ENCODE measurements at places on chromosomes 7 and 10. TPM values are rescaled to one million over a fixed set of nuclear protein-coding genes. Genes with fewer than 3 reads are reported as not detected.

Gene C7orf33
- not detected for polyA plus RNA-seq

Gene GIMAP8
- not detected for polyA plus RNA-seq

Gene ASZ1
- polyA plus RNA-seq: not detected

DNA sequence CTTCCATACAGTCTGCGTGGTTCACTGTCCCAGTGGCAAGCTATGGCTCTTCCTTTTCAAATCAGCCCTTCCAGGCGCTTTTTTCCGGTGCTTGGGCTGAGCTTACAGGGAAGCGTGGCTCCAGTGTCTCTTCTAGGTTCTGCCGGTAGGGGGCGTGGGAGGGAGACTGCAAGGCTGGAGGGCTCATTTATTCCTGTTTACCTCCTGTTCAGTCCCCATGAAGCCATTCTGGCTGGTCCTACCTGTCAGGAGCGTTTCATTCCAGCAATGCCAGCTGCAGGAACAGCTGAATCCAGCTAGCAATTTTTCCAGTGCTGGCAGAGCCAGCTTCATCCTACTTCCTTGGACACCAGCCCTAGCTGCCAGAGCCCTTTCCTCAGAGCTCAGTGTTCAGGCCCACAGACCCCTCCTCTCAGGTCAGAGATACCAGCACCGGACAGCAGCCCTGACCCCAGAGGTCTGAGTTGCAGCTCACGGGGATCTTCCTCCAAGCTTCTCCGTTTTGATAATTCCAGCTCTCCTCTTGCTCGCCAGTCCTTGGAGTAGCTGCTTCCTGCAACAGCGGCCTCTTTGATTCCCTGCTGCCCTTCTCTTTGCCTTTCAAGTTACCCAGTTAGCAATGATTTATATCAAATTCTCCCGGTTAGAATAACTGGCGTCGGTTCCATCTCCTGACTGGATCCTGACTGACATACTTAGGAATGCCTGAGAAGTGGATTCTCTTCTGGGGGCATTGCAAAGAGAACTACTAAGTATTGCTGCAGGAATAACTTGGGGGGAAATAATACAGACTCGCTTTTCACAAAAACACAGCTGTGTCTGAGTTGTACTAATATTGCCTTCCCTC lies 129.8 kb downstream of the FRMD4A start:
- H3K4me1 ChIP-seq: peaks cover 5% of the 10 kb centered on the region
- DNase-seq: peak; percentile 92
- H3K27ac ChIP-seq: no peak overlapping the region

- no peak overlapping the region for H3K27ac ChIP-seq
- no peak overlapping the region for H3K4me3 ChIP-seq
- H3K4me1 ChIP-seq: no peaks in the 10 kb centered on the region
Measured at GRCh38 chr7:80089366-80089765, 45.3 kb upstream of the GNAI1 start.

DNA sequence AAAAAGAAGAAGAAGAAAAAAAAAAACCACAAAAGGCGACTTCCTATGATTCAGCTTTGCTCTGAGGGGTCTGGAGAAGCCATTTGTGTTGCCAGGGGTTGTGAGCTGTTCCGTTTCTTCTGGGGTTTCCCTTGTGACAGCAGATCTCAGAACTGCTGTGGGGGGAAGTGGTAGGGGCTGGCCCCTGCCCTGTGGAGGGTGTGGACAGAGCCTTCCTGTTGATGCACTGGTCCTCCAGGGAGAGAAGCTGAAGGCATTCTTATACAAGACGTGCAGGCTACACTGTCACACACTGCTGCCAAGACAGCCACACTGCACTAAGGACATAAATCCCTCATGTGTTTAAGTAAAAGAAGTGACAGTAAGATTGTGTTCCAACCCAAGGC lies 17.3 kb upstream of the CSGALNACT2 start:
- H3K4me3 ChIP-seq: no peak overlapping the region
- H3K27me3 ChIP-seq: no peaks in the 10 kb centered on the region
- H3K36me3 ChIP-seq: no peaks in the 10 kb centered on the region
- H3K27ac ChIP-seq: no peak overlapping the region
- DNase-seq: no peak
- no peaks in the 10 kb centered on the region for H3K4me1 ChIP-seq

GRCh38 chr10:44907556-44907955 lies 3.6 kb upstream of the TMEM72 start:
- peaks cover 11% of the 10 kb centered on the region for H3K4me1 ChIP-seq
- no peak overlapping the region for H3K27ac ChIP-seq
- no peaks in the 10 kb centered on the region for H3K36me3 ChIP-seq
- no peak for DNase-seq
- no peak overlapping the region for H3K4me3 ChIP-seq

- no peaks in the 10 kb centered on the region for H3K27me3 ChIP-seq
- no peak overlapping the region for H3K4me3 ChIP-seq
- no peaks in the 10 kb centered on the region for H3K36me3 ChIP-seq
- no peak overlapping the region for H3K27ac ChIP-seq
Measured at GRCh38 chr7:33698692-33699128, 206.6 kb upstream of the BMPER start.

- H3K4me1 ChIP-seq: no peaks in the 10 kb centered on the region
- no peak for DNase-seq
- H3K4me3 ChIP-seq: no peak overlapping the region
- H3K27me3 ChIP-seq: no peaks in the 10 kb centered on the region
- no peak overlapping the region for H3K27ac ChIP-seq
- peaks cover 39% of the 10 kb centered on the region for H3K36me3 ChIP-seq
Measured at GRCh38 chr7:74599244-74599643, 58.3 kb upstream of the GTF2I start.

Gene TUBB8
- 3.0 TPM for polyA plus RNA-seq

- no peak for DNase-seq
- H3K4me1 ChIP-seq: no peaks in the 10 kb centered on the region
- no peaks in the 10 kb centered on the region for H3K27me3 ChIP-seq
- H3K27ac ChIP-seq: no peak overlapping the region
- H3K4me3 ChIP-seq: no peak overlapping the region
Measured at GRCh38 chr10:36759141-36759805, 366.1 kb upstream of the ANKRD30A start.

Gene ZCWPW1
- polyA plus RNA-seq: 0.75 TPM

- no peaks in the 10 kb centered on the region for H3K27me3 ChIP-seq
- H3K27ac ChIP-seq: no peak overlapping the region
- H3K4me1 ChIP-seq: peaks cover 4% of the 10 kb centered on the region
- no peaks in the 10 kb centered on the region for H3K36me3 ChIP-seq
Measured at GRCh38 chr10:93352638-93353383, 129.3 kb downstream of the MYOF start.

- H3K4me3 ChIP-seq: no peak overlapping the region
- H3K27ac ChIP-seq: no peak overlapping the region
- H3K36me3 ChIP-seq: no peaks in the 10 kb centered on the region
Measured at GRCh38 chr10:123642293-123642692, 23.9 kb upstream of the GPR26 start.

GRCh38 chr7:45394117-45394708 lies 180.0 kb upstream of the ADCY1 start:
- no peaks in the 10 kb centered on the region for H3K4me1 ChIP-seq
- H3K27ac ChIP-seq: no peak overlapping the region
- no peak overlapping the region for H3K4me3 ChIP-seq
- no peaks in the 10 kb centered on the region for H3K27me3 ChIP-seq

Gene CEP55
- 3.5 TPM for polyA plus RNA-seq

Gene SPDYE2
- not detected for polyA plus RNA-seq

Gene C10orf143
- 1.6 TPM for polyA plus RNA-seq

DNA sequence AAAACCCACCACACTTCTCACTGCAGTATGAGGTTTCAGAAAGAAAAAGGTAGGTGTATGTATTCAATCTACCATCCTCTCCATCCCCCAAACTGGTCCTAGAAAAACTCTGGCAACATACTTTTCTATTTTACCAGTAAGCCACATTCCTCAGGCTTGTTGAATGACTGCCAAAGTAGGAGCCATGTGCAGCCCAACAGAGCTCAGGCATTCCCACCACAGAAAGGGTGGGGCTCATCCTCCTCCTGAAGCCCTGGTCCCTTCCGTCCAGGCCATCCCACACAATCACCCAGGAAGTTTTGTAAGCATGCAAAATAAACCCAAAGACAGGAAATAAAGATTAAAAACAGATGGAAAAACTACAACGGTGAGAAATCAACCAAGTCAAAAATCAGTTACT lies 57.2 kb downstream of the MAD1L1 start:
- no peak overlapping the region for H3K27ac ChIP-seq
- no peak overlapping the region for H3K4me3 ChIP-seq
- DNase-seq: no peak

Gene FAM180A
- not detected for polyA plus RNA-seq

Gene DGKI
- polyA plus RNA-seq: 0.22 TPM

GRCh38 chr10:86113501-86113900 lies 253.1 kb downstream of the GRID1 start:
- H3K4me3 ChIP-seq: no peak overlapping the region
- no peak overlapping the region for H3K27ac ChIP-seq
- no peaks in the 10 kb centered on the region for H3K27me3 ChIP-seq
- DNase-seq: no peak
- no peaks in the 10 kb centered on the region for H3K4me1 ChIP-seq

Gene ZNF727
- polyA plus RNA-seq: not detected

GRCh38 chr7:54678763-54679489 lies 80.1 kb downstream of the SEC61G start:
- no peak overlapping the region for H3K27ac ChIP-seq
- H3K36me3 ChIP-seq: no peaks in the 10 kb centered on the region
- H3K27me3 ChIP-seq: no peaks in the 10 kb centered on the region
- H3K4me1 ChIP-seq: peaks cover 7% of the 10 kb centered on the region
- DNase-seq: no peak
- H3K4me3 ChIP-seq: no peak overlapping the region

DNA sequence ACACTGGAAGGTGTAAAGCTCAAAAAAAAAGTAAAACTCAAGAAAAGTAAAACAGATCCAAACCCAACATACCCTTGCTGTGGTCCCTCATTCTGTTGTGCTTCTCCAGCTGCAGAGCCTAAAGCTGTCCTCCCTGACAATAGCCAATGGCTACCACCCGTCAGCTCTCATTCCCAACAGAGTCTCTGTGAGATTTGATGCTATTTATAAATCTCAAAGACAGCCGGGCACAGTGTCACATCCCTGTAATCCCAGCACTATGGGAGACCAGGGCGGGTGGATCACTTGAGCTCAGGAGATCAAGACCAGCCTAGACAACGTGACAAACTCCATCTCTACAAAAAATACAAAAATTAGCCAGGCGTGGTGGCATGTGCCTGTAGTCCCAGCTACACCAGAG lies 116.0 kb downstream of the KMT2E start:
- DNase-seq: no peak
- H3K4me3 ChIP-seq: no peak overlapping the region
- H3K36me3 ChIP-seq: peaks cover 3% of the 10 kb centered on the region
